IMR-90 (cell line): ENCODE measurements at places on chromosomes 7 and 10.

- peak; percentile 96 for DNase-seq
These were observed 9.6 kb downstream of the ATP5F1C start for GRCh38 chr10:7797582-7797981.

DNA sequence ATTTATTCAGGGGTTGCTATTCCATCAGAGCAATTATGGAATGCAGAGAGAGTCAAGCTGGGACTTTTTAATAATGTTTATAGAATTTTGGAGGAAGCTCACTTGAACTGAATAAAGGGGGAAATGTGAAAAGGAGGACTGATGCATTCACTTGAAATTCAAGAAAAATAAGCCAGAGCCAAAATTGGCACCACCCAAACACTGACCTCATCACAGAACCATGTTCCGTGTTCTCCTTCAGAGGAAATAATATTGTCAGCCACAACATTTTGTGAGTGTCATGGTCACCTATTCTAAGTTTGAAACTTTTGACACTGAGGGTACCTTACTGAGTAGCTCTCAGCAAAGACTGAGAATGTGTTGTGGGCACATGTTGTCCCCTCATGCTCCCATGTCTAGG lies 207.0 kb downstream of the ANK3 start:
- DNase-seq, result peak; percentile 21

DNA sequence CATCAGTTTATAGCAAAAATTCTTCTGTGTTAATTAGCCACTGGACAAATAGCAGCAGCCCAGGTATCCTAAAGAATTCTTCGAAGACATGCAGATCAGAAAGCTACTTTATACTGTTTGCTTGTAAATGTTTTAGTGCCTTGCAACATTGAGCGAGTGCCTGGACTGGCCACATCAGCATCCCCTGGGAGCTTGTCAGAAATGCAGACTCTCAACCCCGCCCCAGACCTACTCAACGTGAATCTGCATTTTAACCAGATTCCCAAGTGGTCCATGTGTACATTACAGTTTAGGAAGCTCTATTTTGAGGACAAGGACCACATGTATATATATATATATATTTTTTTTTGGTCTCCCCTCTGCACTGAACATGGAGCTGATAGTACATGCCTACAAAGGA lies 18.5 kb upstream of the PLEKHS1 start:
- DNase-seq, result no peak

DNA sequence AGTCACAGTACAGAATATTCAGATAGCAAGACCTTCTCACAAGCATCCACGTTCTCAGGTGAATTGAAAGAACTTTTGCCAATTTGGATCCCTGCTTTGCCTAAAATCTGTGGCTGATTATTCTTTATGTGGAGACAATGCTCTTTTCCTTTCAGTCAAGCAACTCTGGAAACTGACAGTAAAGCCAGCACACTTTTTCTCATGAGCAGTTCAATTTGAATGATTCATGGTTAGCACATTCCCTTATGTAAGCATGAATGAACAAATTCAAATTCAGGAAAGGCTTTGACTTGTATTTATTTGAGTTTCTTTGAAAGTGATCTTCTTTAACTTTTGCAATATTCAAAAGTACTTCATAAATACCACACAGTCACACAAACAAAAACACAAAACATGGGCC lies 57.6 kb downstream of the MEOX2 start:
- DNase-seq, result peak; percentile 3

GRCh38 chr7:87475359-87476178 lies at the start of gene ABCB4:
ABCB4 (minus strand) TSS chr7:87475680; CDS start chr7:87475465, 215 bp downstream.
- DNase-seq, result no peak

- no peak for DNase-seq
These were observed 54.3 kb upstream of the DPYSL4 start for GRCh38 chr10:132132421-132132841.

DNA sequence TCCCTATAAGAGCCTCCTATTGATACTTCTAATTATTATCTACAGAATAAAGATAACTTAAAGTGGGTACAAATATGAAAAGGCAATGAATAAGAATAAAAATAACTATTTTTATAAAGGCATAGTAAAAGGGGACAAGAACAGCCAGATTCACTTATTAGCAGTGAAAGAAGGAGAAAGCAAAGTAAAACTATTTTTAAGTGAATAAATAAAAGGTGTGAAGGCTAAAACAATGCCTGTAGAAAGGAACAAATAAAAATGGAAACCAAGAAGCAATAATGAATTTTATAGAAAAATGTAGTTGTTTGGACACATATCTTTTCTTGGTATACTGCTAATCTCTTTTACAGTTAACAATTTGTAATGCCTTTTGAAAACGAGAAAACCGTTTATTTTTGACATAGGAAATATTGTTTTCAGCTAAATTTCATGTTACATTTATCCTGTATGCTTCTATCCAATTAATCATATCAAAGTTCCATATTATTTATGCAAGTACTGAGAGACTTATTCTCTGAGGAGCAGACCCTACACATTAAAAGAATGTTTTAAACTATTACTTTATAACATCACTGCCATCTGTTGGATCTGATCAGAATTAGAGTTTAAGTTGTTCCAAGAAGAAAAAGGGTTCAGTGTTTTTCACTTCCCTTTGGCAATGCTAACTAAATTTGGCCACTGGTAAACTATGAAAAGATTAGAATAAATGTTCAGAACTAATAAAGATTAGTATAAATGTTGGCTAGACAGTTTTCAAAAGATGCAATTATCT lies 59.1 kb downstream of the ARMC3 start:
- peak; percentile 38 for DNase-seq

DNA sequence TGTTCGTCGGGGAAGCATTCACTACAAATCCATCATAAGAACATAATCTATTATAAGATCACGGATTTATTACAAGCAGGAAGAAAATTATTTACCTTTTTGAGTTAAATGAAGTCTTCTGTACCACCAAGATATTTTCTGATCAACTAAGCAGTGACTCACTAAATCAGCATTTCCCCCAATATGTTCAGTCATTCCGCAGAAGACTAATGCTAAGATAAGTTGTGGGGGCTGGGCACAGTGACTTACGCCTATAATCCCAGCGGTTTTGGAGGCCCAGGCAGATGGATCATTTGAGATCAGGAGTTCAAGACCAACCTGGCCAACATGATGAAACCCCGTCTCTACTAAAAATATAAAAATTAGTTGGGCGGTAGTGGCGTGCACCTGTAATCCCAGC lies 144.2 kb upstream of the EGR2 start:
- peak; percentile 24 for DNase-seq

DNA sequence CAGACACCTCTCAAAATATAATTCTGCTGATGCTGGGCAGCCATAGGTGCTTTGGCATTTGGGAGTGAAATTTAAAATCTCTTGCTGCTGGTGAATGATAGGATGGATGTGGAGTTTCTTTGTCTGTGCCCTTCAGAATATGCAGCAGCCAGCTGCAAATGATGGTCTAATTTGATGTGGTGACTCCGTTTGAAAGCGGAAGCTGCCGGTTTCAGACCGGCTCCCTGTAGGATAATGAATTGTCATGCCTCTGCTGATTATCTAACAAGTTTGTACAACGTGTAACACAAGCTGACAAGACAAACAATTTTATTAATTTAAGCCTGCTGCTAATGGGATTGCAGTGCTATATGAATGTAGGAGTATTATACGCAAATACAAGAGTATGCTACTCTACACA lies 103.5 kb downstream of the SND1 start:
- DNase-seq, result no peak

DNA sequence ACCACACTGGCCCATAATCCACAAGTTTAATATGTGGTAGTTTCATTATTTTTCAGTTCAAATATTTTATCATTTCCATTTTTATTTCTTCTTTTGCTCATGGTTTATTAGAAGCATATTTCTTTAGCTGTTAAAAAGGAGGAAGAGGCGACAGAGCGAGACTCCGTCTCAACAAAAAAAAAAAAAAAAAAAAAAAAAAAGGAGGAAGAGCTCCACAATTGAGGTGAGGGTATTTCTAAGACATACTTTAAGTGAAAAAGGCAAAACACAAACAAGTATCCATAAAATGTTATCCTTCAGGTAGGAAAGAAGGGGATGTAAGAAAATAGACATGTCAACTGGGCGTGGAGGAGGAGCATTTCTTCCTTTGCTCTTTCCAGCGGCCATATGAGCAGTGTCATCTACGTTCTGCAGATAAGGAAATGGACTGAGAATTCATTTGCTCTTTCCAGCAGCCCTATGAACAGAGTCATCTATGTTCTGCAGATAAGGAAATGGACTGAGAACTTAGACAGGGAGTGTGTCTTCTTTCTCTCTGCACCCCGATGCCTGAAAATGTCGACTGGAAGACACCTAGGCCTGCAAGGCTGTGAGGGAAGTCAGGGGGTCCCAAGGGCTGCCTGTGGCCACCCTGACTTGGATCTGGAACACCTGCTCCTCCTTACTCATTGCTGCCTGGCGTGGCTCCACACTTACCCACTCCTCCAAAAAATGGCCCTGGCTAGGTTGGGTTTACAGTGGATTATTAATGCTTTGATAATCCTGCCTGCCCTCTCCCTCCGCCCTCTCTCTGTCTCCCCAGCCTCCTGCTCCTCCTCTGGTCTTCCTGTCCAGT lies 18.9 kb upstream of the RAMP3 start:
- DNase-seq, result no peak

- no peak for DNase-seq
These were observed at the start of gene ZNF467 for GRCh38 chr7:149773446-149774236. ZNF467 (minus strand) TSS chr7:149773588; CDS start chr7:149771032, 2,556 bp downstream.

DNA sequence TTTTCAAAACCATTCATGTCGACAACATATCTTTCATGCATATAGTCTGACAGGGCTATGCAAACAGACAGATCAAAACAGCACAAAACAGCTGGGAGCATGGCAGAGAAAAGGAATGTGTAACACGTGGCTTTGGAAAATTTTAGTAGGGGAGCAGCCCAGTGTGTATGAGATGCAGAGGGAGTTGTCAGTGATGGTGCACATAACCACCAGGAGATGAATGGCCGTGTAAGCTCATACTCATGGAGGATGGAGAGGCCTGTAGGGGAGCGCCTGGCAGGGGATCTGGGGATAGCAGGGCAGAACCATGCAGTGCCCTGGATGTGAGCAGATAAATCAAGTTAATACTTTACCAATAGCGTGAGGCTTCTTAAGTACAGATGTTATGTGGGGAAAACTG lies 45.7 kb downstream of the RHOBTB1 start:
- DNase-seq, result no peak

- peak; percentile 94 for DNase-seq
These were observed 64.6 kb upstream of the KCNMA1 start for GRCh38 chr10:77702166-77702565.

- no peak for DNase-seq
These were observed 47.2 kb downstream of the FAM107B start for GRCh38 chr10:14727465-14727864.

DNA sequence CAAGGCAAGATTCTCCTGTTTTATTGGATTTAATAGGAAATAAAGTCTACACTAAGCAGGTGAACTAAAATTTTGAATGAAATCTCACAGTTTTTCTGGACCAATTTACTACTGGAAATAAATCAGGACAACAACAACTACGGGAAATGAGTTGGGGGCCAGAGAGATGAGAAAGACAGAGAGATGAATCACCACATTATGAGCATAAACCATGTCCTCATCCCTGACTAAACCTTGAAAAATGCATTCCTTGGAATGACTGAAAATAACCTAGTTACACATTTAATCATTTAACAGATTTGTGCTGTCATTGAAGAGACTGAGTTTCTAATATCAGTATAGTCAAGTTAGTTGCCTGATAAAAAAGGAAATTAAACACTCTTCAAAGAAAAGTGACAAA lies 608.4 kb upstream of the KCND2 start:
- DNase-seq, result peak; percentile 70

GRCh38 chr7:94253686-94254085 lies 141.0 kb upstream of the COL1A2 start:
- no peak for DNase-seq

GRCh38 chr7:137818036-137818435 lies 28.7 kb downstream of the DGKI start:
- peak; percentile 67 for DNase-seq

DNA sequence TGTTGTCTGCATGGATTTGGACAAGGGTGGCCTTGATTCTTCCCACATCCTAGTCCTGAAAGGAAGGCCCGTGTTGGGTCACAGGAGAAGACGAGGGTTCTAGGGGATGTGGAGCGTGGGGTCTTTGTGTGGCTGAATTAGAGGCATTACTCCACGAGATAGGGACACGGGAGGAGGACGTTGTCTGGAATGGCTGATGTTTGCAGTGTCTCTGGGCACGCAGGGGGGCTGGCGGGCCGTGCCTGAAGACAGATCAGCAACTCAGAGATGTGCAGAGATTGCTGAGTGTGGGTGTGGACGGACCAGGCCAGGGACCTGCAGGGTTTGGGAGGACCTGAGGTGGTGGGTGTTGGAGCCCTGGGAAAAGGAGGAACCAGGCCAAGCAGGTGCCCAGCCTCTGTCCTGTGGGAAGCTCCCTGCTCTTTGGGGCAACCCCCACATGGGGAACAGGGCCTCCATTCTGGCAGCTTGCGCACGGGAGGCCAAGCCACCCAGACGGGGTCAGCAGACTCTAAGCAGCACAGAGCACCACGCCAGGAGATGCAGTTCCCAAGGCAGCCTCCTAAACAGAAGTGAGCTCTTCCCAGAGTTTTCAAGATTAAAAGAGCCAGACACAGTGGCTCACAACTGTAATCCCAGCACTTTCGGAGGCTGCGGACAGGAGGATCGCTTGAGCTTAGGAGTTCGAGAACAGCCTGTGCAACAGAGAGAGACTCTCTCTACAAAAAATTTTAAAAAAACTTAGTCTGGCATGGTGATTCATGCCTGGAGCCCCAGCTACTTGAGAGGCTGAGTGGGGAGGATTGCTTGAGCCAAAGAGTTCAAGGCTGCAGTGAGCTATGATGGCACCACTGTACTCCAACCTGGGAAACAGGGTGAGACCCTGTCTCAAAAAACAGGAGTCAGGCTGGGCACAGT lies 71.0 kb upstream of the GTF2I start:
- DNase-seq, result no peak

DNA sequence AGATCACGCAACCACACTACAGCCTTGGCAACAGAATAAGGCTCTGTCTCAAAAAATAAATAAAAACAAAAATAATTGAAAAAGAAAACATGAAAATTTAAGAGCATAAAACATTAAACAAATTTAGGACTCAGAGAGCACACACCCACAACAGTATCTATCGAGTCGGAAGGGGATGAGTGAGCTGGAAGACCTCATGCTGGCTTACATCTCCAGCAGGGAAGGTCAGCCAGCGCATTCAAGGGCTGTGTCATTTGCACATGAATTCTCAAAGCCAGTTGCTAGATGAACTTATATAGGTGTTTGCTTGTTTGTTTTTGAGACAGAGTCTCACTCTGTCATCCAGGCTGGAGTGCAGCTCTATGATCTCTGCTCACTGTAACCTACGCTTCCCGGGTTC lies 50.3 kb downstream of the SRRM3 start:
- DNase-seq, result no peak

- DNase-seq, result peak; percentile 9
These were observed 268.1 kb downstream of the PRKG1 start for GRCh38 chr10:51342381-51342780.

- DNase-seq, result peak; percentile 34
These were observed 662 bp downstream of the DNAJC2 start for GRCh38 chr7:103343758-103344452.
